PC-3 (cell line): ENCODE measurements at places on chromosomes 6 and 20.
A peak's percentile ranks its signal among the peaks of the same experiment; 100 is the strongest.

DNA sequence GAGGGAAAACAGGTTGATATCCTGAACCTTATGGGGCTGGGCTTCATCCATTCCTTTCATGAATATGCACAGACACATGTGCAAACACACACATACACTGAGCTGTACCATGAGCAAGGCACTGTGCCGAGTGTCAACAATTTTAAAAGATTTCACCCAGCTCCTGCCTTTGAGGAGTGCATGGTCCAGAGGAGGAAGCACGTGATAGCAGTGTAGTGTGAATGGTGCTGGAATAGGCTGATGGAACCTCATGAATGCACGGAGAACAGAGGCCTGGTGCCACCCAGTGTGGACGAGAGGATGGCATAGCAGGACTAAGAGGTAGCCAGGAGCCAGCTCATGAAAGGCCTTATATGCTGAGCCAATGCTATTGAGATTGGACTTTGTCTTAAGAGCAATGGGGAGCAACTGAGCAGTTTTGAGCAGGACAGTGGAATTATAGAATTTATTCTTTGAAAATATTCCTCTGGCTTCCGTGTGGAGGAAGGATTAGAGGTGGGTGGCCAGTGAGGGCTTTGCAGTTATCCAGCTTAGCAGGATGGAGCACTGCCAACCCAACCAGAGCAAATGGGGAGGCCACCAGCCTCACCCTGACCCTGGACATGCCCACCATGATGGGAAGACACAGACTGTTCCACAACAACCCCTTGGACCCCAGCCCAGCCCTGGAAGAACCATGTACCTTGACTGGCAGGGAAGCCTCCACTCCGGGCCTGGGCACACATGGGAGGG is 84.4 kb downstream of the UNC5CL start:
- peaks cover 44% of the 10 kb centered on the region for H3K4me1 ChIP-seq
- no peak overlapping the region for H3K27ac ChIP-seq
- no peaks in the 10 kb centered on the region for H3K36me3 ChIP-seq
- no peaks in the 10 kb centered on the region for H3K27me3 ChIP-seq

DNA sequence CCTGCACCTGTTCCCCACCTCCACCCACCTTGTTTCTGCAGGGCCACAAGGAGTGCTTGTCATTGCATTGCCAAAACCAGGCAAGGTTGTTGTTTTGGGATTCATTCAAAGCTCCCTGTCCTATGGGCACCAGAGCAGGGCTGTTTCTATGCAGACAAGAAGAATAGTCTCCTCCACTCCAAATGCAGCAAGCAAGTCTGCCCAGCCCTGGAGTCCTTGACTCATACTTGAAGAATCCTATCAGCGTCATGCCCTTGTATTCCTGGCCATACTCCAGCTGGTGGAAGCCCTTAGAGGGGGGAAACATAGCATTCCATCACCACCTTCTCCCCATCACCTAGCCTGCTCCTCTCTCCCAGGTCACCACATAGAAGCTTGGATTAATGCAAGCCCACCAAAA is 145.3 kb upstream of the ECI2 start:
- no peak overlapping the region for H3K4me3 ChIP-seq
- DNase-seq: peak; percentile 88
- peak overlapping the region; percentile 26; the same call in 1 of the 2 replicates for H3K27ac ChIP-seq
- H3K4me1 ChIP-seq: peaks cover 16% of the 10 kb centered on the region
- H3K36me3 ChIP-seq: no peaks in the 10 kb centered on the region

DNA sequence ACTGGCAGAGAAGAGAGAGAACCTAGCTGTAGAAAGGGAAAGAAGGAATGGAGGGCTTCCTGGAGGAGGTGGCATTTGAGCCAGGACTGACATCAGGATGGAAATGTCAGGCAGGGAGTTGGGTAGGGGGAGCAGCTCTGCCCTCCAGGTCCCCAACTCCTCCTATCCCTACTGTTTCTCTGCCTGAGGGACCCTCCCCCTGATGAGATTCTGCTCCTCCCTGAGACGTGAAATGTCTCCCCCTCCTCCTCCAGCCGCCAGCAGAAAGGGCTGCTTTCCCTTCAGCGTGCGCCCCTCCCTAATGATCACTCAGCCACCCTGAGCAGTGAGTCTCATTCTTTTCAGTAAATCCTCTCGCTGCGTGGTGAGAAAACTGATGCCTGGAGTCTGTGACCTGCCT is 40.6 kb downstream of the HLA-DPB1 start:
- no peaks in the 10 kb centered on the region for H3K36me3 ChIP-seq
- no peak overlapping the region for H3K27ac ChIP-seq
- no peaks in the 10 kb centered on the region for H3K4me1 ChIP-seq
- H3K4me3 ChIP-seq: no peak overlapping the region
- DNase-seq: no peak
- peaks cover 64% of the 10 kb centered on the region for H3K27me3 ChIP-seq

DNA sequence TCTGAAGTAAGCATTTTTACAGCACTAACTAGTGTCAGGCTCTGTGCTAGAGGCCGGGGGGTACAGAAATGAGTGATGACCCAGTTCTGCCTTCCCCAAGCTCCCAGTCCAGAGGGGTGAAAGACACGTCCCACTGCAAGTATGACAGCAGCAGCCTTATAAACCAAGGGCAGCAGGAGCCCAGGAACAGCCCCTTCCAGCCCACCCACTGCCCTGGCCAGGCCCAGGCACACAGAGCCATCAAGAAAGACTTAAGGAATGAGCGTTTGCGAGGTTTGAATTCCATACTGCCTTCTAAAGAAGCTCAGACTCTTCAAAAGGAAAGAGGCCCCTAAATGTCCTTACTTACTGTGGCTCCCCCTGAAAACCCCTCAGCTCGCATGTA is 10.0 kb downstream of the TRERF1 start:
- no peaks in the 10 kb centered on the region for H3K4me1 ChIP-seq
- H3K36me3 ChIP-seq: no peaks in the 10 kb centered on the region
- no peak overlapping the region for H3K4me3 ChIP-seq
- no peak for DNase-seq
- no peaks in the 10 kb centered on the region for H3K27me3 ChIP-seq

GRCh38 chr20:11173916-11174315 is 500.1 kb upstream of the JAG1 start:
- peaks cover 27% of the 10 kb centered on the region for H3K4me1 ChIP-seq
- no peaks in the 10 kb centered on the region for H3K27me3 ChIP-seq
- no peak overlapping the region for H3K27ac ChIP-seq
- H3K36me3 ChIP-seq: no peaks in the 10 kb centered on the region
